ENCODE measurements at places on chromosomes 11 and 22.

- DNase-seq = no peak
Measured at GRCh38 chr11:23727387-23727786, 769.5 kb upstream of the LUZP2 start.

- no peak for DNase-seq
Measured at GRCh38 chr22:42955087-42955635, 59.8 kb downstream of the PACSIN2 start.

- DNase-seq = no peak
Measured at GRCh38 chr22:34067031-34067430, 146.8 kb upstream of the LARGE1 start.

DNA sequence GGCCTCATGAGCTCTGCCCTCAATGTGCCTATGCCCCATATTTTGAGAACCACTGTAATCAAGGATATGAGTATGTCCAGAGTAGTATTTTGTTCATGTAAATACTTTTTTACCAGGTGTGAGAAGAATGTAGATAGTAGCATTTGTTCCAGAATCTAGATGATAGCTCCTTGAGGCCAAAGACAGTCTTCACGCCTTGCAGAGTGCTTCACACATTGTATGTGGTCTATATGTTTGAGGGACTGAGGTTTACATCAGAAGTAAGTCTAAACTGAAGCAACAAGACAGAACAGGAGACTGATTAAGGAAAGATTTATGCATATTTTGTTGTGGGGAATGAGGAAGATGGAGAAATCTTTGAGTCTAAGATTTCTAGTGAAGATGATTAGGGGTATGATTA, 12.5 kb downstream of the CEP57 start:
- DNase-seq = no peak

DNA sequence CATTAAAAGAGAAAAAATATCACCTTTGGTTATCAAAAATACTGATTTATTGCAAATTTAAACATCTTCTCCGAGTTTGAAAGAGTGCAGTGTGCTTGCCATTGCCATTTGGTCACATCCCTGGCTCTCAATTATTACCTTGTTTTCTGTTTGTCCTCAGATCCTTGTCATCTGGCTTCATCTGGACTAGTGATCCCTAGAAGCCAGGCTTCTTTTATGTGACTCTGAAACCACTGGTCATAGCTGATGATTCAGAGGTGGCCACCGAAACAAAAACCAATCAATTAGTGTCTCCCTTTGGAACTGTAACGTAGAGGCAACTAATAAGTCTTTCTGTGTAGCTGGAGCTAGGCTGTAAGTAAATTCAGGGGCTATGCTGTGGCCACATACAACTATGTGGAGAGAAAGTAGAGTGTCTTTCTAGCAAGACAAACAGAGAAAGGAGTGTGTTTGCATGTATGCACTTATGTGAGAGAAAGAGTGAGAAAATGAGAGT, 237.9 kb downstream of the LUZP2 start:
- no peak for DNase-seq

DNA sequence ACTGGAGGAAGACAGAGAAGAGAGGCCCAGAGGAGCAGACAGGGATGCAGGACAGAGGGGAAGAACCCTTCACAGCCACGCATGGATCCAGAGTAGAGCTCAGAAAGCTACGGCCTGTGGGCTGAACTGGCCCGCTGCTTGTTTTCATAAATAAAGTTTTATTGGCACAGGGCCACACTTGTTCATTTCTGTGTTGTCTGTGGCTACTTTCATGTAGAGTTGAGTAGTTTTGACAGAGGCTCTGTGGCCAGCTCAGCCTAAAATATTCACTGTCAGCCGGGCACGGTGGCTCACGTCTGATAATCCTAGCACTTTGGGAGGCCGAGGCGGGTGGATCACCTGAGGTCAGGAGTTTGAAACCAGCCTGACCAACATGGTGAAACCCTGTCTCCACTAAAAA, 26.2 kb upstream of the GAL start:
- DNase-seq = no peak

- DNase-seq = no peak
Measured at GRCh38 chr11:27130806-27131205, 90.2 kb downstream of the BBOX1 start.

- no peak for DNase-seq
Measured at GRCh38 chr11:119523539-119524157, 100.7 kb upstream of the THY1 start.
